T-helper 22 cell (primary cell): ENCODE measurements at places on chromosomes 2 and 18.

GRCh38 chr18:60894254-60894945 is 438.8 kb upstream of the CDH20 start:
- DNase-seq: no peak

DNA sequence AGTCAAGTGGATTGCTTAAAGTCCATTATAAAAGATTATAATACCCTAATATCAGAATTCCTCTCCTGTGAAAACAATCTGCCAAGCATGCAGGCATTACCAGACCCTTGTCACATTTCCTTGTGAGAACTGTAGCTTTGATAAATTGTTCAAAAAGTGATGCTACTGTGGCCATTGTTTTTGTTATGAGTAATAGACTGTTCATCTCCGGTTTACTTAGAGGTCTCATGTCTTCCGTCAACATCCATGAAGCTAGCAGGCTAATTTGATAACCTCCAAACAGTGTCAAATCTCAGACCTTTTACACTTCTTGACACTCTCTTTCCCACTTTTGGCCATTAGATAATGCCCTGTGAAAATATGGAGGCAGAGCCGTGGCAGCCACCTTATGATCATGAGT is 342.7 kb downstream of the CPS1 start:
- DNase-seq: no peak

DNA sequence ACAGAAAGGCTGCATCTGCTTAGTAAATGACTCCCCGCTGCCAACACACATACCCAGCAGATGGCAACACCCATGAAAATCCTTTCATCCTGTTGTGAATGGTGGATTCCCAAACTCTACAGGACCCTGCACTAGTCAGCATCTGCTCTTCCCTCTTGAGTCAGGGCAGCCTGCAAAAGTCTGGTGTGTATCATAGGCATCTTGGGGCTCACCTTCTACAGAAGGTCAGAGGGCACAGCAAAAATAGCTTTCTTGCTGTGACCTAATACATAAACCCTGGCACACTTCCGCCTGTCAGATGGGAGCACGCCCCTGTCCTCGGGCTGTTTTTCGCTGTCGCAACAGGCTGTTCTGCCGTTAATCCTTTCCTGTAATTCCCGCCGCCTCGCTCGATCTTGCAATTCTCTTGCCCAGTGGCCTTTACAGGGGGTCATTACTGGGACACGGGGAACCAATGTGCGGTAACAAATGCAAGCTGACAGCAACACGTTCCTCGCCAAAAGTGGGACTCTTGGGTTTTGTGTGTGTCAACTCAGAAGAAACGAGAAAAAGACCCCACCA is 19.9 kb upstream of the SCYGR1 start:
- no peak for DNase-seq

DNA sequence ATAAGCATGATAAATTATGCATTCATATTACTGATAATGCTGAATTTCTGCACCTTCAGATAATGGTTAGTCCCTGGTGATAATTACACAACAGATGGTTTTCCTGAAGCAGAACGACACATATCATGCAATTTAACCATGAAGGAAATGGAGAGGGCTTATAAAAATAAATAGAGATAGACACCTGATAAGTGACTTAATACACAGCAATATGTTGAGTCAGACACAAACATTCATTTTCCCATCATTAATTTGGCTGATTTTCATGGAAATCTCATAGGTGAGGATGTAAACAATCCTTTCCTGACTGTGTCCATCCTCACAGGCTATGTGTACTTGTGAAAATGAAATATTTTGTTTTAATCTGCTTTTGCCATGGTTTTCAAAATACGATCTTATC is 36.9 kb upstream of the DSEL start:
- DNase-seq: no peak

GRCh38 chr2:237626813-237627440 is 460 bp upstream of the LRRFIP1 start:
- no peak for DNase-seq

DNA sequence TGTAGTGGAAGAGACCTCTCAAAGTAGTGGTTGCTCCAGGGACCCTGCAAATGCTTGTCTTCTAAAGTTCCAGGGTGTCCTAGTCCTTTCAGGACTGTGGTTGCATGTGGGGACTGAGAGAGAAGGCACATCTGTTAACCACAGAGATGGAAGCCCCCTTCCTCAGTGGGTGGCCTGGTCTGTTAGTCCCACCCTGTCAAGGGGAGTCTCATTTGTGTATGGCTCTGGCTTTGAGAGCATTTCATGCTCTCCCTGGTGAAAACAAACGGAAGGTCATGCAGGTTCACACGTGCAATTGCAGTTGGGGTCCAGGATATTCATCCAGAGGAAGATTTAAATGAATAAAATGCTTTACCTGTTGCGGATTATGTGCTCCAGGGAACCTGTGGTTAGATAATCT is 219.6 kb downstream of the PRKCE start:
- no peak for DNase-seq

GRCh38 chr18:45687621-45688020 is 36.4 kb upstream of the SLC14A1 start:
- no peak for DNase-seq

GRCh38 chr2:145760781-145761649 is 1241.1 kb upstream of the ZEB2 start:
- DNase-seq: no peak

GRCh38 chr2:174031226-174031625 is 66.1 kb upstream of the SP3 start:
- no peak for DNase-seq

GRCh38 chr2:163200741-163201140 is 362.2 kb upstream of the KCNH7 start:
- DNase-seq: no peak

GRCh38 chr2:82596581-82596980 is 1862.5 kb downstream of the SUCLG1 start:
- DNase-seq: no peak
